ENCODE measurements at places on chromosomes 16 and 17.

DNA sequence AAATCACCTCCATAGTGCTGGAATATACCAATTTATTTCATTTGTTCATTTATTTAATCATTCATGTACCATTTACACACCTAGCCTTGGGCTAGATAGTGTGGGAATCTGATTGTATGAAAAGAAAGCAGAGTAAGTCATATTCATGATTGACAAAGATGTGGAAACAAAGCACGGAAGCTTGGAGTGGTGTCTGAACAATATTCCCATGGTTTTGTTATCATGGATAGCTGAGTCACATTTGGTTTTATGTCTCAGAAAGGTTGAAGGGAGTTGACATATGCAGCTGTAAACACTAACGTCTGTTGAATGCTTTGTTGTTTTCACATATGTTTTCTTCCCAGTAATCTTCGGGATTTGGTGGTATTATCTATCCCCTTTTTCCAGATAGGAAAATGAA is 76.6 kb downstream of the MAP2K4 start:
- no peak for DNase-seq

GRCh38 chr17:29149431-29150064 is 30.6 kb downstream of the MYO18A start:
- DNase-seq, result no peak

DNA sequence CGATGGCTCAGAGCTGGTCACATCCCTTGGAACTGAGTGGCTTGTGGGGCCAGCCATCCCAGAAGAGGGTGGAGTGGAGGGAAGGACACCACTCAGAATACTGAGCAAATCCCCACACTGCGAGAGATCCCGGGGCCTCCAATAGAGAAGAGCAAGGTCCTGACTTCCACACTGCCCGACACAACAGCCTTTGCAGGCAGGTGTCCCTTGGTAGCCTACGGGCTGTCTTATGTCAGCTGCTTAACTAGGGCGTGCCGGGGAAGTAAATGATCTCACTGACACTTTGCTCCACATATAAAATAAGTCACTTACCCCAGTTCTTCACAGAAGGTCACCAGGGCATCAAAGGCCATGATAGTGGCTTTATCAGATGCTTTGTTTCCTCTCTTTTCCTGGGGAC is 16.1 kb downstream of the RECQL5 start:
- no peak for DNase-seq

DNA sequence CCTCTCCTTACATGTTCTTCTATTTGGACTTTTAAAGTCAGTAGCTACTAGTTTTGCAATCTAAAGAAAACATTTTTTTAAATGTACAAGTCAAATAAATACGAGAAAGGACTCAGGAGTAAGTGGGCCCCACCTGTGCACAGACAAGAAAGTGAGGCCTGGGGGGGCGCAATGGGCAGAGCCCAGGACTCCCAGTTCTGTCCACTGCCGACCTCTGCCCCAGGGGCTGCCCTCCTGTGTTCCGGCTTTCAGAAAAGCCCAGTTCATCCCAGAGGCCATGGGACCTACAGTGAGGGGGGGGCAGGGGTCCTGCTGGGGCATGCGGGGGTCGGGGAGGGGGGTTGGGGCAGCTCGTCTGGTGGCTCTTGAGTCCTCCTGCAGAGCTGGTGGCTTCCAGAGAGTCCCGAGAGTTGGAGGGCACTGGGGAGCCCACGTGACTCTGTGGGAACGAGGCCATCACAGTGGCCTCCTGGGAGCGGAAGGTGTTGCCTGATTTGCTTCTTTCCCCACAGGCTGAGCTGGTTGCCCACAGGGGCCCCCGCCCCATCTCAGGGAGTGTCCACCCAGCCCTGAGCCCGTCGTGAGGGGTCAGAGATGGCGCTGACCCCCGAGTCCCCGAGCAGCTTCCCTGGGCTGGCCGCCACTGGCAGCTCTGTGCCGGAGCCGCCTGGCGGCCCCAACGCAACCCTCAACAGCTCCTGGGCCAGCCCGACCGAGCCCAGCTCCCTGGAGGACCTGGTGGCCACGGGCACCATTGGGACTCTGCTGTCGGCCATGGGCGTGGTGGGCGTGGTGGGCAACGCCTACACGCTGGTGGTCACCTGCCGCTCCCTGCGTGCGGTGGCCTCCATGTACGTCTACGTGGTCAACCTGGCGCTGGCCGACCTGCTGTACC is 2.4 kb downstream of the UTS2R start:
- DNase-seq, result peak; percentile 69

- no peak for DNase-seq
Observed at GRCh38 chr17:77391668-77392375, 251.1 kb downstream of the SEC14L1 start.

DNA sequence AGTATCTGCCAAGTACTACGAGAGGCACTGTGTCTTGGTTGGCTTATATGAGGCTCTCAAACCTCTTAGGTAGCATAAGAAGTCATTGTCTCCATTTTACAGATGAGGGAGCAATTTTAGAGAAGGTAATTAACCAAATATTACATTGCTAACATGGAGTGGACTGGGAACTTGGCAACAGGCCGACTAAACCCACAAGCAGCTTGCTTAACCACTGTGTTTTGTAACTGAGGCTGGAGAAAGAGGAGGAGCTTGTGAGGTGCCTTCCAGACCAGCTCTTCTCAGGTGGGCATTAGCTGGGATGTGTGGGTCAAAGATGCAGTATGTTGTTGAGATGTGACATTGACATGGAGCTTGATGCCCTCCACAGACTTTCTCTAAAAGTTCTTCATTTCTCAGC is 835.6 kb upstream of the RBFOX1 start:
- DNase-seq, result no peak

DNA sequence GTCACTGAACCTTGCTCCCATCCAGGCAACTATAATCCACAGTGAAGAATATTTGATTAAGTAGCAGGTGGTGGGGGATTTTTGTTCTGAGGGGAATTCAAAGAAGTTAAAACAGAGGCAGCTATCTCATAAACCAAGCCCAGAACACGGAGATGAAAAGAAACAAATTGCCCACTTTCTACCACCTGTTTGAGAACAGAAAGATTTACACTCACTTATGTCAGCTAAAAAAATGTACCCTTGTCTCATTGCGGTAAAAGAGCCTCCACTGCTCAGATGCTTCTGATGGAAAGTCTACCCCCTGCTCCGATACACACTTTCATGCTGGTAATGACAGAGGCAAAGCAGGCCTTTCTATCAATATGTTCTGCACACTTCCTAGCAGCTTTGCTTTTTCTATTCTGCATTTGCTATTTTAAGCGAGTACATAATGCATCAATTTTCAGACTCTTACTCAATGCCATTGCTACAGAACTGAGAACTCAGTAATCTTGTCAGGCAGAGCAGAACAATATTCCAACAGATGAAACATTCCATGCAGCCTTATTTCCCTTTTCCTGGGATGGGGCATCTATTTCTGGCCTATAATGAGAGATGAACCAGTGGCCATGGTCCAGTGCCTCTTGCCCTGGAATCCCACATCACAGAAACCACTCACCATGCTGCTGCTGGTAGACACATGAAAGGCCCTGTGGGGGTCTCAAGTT is 29.0 kb downstream of the CDK5R1 start:
- no peak for DNase-seq

GRCh38 chr17:21174713-21175112 is 39.2 kb downstream of the TMEM11 start:
- DNase-seq, result no peak

- DNase-seq, result no peak
Observed at GRCh38 chr16:81624403-81624759, 154.7 kb upstream of the PLCG2 start.

- DNase-seq, result no peak
Observed at GRCh38 chr17:77475016-77475976, 334.5 kb downstream of the SEC14L1 start.

- DNase-seq, result no peak
Observed at GRCh38 chr16:87196231-87196630, 121.0 kb downstream of the C16orf95 start.

GRCh38 chr16:774086-775001 is 13.8 kb downstream of the MSLN start:
- DNase-seq, result peak; percentile 76

- DNase-seq, result peak; percentile 73
Observed at GRCh38 chr17:73232587-73233373, 28.9 kb downstream of the CPSF4L start.

GRCh38 chr17:32016231-32016630 is 9.0 kb downstream of the LRRC37B start:
- no peak for DNase-seq

- peak; percentile 34 for DNase-seq
Observed at GRCh38 chr17:64200080-64201032, 62.7 kb downstream of the TEX2 start.

Measured in DMS53 (cell line).